ENCODE measurements at places on chromosomes 5 and 9.

- no peak for DNase-seq
Measured at GRCh38 chr9:84504360-84504759, 163.8 kb upstream of the SLC28A3 start.

DNA sequence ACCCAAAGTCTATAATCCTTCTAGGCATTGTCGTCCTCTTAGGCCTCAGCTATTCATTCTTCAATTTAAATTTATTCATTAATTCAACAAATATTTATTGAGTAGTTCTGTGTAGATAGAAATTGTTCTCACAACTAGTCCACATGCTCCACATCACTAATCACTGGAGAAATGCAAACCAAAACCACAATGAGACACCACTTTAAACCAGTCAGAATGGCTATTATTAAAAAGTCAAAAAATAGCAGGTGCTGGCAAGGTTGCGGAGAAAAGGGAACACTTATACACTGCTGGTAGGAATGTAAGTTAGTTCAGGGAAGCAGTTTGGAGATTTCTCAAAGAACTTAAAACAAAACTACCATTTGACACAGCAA, 51.1 kb upstream of the TNFSF15 start:
- no peak for DNase-seq

GRCh38 chr5:104267320-104268015, 704.9 kb upstream of the NUDT12 start:
- no peak for DNase-seq

DNA sequence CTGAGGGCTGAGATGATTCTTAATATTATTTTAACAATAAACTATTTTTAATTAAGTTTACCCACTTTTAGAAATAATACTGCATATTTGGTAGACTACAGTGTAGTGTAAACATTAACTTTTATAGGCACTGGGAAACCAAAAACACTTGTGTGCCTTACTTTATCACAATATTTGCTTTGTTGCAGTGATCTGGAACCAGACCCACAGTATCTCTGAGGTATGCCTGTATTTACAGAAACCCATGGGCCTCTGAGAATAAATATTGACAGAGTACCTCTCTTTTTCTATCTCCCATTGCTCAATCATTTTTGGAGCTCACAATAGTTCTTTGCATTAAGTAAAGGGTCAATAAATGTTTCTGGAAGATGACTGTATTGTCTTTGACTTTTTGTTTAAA, 73.3 kb downstream of the SLCO4C1 start:
- no peak for DNase-seq

DNA sequence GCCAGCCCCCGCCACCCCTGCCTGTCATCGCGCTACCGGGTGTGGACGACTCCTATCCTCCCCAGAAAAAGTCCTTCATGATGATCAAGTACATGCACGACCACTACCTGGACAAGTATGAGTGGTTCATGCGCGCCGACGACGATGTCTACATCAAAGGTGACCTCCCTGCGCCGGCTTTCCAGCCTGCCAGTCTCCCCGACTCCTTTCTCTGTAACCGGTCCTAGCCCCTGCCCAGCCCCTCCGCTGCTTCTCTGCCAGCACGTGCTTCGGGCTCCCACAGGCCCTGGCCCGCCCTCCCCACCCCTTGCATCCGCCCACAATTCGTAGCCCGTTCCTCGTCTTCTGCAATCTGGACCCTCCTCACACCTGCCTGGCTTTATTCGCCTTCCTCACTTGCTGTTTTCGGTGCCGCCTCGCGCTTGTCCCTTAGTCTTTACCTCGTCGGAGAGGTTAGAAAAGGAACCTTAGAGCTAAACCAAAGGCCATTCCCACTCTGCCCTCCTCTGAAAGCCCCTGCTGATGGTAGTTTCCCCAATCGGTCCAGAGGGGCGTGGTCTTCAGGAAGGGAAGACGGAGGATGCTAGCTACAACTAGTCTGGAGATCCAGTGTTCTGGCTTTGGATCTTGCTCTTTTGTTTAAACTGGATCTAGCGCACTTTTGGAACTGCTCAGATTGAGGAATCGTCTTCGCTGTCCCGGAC, 1.4 kb downstream of the CHSY3 start:
- no peak for DNase-seq

- DNase-seq, result no peak
Measured at GRCh38 chr9:110768886-110769285, 100.3 kb downstream of the MUSK start.

GRCh38 chr9:105269593-105269992, 25.1 kb downstream of the SLC44A1 start:
- DNase-seq, result no peak

DNA sequence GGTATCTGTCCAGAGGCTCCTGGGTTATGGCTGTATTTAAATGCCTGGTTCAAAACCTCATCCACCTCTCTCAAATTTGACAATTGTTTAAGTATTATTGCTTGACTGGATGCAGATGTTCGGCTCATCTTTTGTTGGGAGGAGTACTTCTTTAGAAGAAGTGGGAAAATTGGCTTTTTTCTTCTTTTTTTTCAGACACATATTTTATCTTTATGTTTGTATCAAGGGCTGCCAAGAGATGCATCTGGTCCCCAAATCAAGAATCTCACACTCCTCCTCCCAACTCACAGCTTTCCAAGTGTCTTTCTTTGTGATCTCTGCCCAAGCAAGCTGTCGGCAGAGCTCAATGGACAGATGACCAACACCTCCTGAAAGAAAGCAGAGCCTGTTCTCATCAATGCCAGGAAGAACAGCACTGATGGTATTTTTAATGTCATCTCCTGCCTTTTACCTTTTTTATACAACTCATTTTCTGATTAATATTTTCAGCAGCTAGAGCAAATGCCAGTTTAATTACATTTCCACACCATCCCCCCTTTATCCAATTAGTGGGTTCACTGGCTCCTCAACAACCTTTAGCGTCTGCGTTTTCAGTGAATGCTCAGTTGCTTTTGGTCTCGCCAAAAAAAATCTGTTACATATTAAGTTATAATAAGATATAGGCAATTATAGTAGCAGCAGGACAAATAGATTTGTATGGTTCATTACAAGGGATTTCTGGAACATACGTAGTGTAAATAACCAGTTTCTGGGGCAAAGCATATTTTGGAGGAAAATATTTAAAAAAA, 110.3 kb upstream of the SLIT3 start:
- no peak for DNase-seq

Measured in stimulated activated CD8-positive, alpha-beta memory T cell treated with anti-CD3 and anti-CD28 coated beads, Interleukin-12 subunit alpha, Interleukin-12 subunit beta, amount 100 ng/mL, for 4 hours (primary cell).